ENCODE measurements at places on chromosomes 5 and 9.

DNA sequence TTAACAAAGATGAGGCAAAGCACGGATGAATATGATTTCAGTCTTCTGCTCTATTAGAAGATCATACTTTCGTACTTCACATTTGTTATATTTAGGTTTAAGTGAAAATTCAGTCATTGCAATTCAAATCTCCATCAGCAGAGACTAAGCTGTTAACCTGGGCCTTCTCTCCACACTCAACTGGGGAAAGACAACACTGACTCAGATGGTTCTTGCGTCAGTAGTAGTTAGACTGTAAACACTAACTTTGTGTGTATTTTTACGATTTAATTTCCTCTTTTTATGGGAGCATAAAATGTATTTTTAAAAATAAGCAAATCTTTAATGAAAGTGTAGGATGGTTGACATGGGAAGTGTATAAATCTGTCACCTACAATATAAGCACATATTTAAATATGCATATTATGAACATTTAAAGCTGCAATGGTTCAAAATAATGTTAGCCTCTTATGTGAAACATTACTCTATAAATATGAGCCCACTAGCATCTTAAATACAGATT is 42.7 kb upstream of the ZNF608 start:
- H3K36me3 ChIP-seq: no peaks in the 10 kb centered on the region
- H3K27ac ChIP-seq: no peak overlapping the region
- DNase-seq: no peak
- no peaks in the 10 kb centered on the region for H3K27me3 ChIP-seq

- DNase-seq: no peak
- H3K36me3 ChIP-seq: no peaks in the 10 kb centered on the region
- H3K4me1 ChIP-seq: no peaks in the 10 kb centered on the region
- no peak overlapping the region for H3K27ac ChIP-seq
- H3K27me3 ChIP-seq: no peaks in the 10 kb centered on the region
Observed at GRCh38 chr9:27664121-27664779, 91.0 kb upstream of the C9orf72 start.

GRCh38 chr9:36832164-36832795 is 201.8 kb downstream of the PAX5 start:
- H3K36me3 ChIP-seq: no peaks in the 10 kb centered on the region
- no peak overlapping the region for H3K4me3 ChIP-seq
- DNase-seq: no peak
- no peaks in the 10 kb centered on the region for H3K27me3 ChIP-seq
- no peak overlapping the region for H3K27ac ChIP-seq
- H3K4me1 ChIP-seq: no peaks in the 10 kb centered on the region

DNA sequence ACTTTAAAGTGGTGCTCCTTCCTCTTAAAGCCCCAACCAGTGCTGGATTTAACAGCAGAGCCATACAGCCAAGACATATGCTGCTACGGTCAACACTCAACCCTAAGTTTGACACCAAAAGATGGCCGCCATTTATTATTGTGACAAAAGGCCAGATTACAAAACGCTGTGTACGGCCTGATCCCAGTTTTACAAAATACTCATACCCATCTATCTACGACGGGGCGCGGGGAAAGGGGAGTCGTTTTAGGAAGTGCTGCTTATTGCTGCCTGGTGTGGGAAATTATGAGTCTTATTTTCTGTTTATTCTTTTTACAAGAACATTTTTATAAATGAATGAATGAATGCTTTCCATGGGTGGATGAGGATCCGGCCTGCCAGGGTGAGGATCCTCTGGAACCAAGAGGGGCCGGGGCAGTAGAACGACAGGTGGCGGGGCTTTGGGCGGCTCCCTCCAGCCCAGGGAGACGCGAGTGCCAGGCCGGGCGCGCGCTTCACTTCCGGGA is 457 bp upstream of the IDNK start:
- H3K4me3 ChIP-seq: peak overlapping the region; percentile 91
- no peak for DNase-seq
- H3K27ac ChIP-seq: peak overlapping the region; percentile 88
- H3K27me3 ChIP-seq: no peaks in the 10 kb centered on the region

DNA sequence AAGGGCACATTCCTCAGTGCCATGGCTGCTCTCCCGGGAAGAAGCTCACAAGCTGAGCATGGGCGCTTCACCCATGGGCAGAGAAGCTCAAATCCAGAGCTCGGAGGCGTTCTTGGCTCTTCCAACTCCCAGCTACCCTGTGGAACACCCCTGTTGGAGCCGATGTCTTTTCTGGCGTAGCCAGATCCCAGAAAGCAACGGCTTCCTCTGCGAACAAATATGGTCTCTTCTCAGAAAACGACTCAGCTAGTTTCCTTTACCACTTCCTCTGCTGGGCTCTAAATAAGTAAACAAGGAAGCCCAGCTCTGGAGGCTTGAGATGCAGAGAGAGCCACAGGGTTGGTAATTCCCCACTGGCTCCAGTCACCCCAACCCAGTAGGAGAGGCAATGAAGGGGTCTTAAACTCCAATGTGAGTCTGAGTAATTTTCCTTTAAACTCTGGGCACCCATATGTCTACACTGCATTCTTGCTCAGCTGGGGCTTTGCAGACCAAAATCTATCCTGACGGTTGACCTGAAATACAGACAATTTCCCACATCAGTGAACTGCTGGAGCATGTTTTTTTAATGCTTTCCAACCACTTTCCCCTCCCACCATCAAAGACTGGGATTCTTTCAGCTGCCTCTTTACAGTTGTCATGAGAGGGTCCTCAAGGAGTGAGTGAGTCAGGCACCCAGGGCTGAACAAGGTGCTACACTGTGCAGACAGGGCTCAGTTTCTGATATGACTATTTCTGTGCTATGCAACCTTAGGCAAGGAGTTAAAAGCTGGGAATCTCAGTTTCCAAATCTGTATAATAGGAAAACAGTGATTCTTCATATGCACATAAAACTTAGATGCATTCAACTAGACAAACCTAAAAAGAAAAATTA is at the start of gene LCP2:
Gene LCP2 (minus strand): TSS at position 189 of the 874 bp plus-strand sequence. CDS start 166 bp downstream, at position 23.
- H3K27me3 ChIP-seq: no peaks in the 10 kb centered on the region
- DNase-seq: no peak
- H3K4me3 ChIP-seq: peak within 1 kb of the TSS; percentile 48
- H3K4me1 ChIP-seq: peaks cover 6% of the 10 kb centered on the region
- no peaks in the 10 kb centered on the region for H3K36me3 ChIP-seq
- peak within 1 kb of the TSS; percentile 70 for H3K27ac ChIP-seq

- H3K4me3 ChIP-seq: peak overlapping the region; percentile 94
- no peak for DNase-seq
- H3K36me3 ChIP-seq: no peaks in the 10 kb centered on the region
Observed at GRCh38 chr9:4739587-4740387, 1.2 kb downstream of the AK3 start.

GRCh38 chr9:117839862-117840261 is 135.7 kb downstream of the TLR4 start:
- no peak for DNase-seq

DNA sequence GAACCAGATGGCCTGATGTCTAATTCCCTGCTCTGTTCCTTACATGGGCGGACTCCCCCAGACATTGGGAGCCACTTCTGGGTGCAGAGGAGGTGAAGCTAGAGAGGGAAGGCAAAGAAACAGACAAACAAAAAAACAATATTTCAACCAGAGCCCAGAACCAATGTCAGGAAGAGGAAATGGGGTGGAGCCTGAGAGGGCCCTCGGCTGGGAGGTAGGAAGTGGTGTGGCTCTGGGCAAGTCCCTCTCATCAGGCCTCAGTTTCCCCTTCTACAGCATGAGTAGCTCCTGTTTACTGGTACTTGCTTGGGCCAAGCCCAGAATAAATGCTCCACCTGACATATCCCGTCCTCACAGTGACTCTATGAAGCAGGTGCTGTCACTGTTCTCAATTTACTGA is 11.1 kb downstream of the SH2D3C start:
- H3K4me1 ChIP-seq: peaks cover 36% of the 10 kb centered on the region
- no peak for DNase-seq
- no peaks in the 10 kb centered on the region for H3K36me3 ChIP-seq
- H3K4me3 ChIP-seq: no peak overlapping the region
